DND-41 (cell line): ENCODE measurements at places on chromosomes 12 and 14.
A peak's percentile ranks its signal among the peaks of the same experiment; 100 is the strongest.

GRCh38 chr14:77268989-77269600 lies 1.9 kb downstream of the NGB start:
- peak; percentile 54 for DNase-seq

GRCh38 chr12:121166356-121166755 lies 33.7 kb downstream of the P2RX7 start:
- no peak for DNase-seq

DNA sequence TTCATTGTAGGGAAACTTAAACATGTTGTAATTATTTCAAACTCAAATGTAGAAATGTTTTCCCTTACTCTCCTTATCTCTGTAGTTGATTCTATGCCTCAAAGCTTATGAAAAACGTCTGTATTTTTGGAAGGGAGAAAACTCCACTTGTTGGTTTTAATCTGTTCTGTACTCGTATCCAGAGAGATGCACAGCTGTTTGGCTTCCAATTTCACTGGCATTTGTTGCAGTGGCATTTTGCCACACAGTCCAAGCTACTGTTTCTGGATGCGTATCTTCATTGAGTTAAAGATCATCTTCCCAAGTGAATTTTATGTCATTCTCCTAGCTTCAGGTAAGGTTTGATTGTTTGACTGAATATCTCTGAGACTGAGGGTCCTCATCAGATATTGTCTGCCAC lies 481.4 kb downstream of the TRHDE start:
- DNase-seq: no peak

DNA sequence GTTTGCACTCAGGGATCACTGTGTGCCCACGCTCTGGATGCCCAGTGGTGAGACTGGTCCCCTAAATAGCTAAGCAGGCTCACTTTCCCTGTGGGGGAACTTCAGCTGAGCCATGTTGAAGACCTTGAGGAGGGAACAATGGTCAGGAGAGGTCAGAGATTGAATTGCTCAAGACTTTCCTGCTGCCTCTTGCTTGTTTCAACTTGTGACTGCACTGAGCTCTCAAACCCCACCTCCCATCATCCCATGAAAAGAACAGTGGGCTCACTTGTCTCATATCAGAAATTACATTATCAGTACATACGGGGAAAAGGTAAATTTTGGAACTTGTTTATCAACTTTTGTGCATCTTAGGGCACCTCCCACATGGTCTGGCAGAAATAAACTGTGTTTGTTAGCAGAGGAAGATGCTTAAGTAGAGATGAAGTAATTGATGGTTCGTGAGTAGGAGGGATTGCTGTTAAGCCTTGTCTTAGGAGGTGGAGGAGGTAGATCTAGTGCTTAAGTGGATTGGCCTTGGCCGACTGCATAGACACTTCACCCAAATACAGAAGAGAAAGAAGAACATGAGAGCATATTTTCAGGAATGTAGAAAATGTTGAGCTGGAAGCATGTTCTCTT lies 15.0 kb upstream of the SERPINA1 start:
- DNase-seq: no peak

DNA sequence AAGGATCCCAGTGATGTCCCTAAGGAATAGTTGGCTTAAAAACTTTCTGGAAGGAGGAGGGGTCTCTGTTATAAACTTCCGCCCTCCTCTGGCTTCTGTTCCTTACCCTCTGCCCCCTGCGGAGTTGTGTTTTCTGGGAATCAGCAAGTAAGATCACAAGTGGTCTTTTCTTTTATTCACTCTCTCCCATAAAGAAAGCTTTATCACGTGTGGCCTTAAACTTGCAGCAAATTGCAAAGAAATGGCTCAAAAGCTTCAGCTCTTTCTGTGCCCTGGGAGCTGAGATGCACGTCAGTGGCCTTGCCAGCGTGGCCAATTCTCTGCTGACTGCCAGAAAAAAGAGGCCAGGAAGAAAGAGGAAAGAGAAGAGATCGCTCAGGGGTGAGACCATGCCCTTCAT lies at the start of gene SLCO1C1:
TSS of gene SLCO1C1 (plus strand) at position 101 of the 400 bp plus-strand sequence. CDS start 4,245 bp downstream, outside the sequence.
- no peak for DNase-seq

- DNase-seq: no peak
Observed at GRCh38 chr12:11734580-11735180, 85.2 kb downstream of the ETV6 start.

DNA sequence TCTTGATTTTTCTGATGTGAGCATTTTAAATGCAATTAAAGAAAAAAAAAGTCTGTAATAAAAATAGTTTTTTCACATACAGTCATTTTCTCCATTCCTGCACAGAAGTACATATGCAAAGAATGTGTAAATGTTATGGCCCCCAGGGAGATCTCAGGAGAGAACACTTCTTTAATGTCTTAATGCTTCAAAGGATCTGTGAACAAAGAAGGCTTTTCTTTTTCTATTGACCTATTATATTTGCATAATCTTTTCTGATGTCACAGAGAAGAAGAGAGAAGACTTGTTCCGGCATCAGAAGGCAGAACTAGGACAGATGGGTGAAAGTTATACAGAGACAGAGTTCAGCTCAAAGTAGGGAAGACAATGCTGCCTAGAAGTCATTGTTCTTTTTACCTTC lies 413.5 kb upstream of the STXBP6 start:
- DNase-seq: no peak

GRCh38 chr12:110661337-110661972 lies 27.5 kb downstream of the HVCN1 start:
- no peak for DNase-seq

GRCh38 chr12:69123311-69123710 lies 116.1 kb upstream of the CPSF6 start:
- no peak for DNase-seq

DNA sequence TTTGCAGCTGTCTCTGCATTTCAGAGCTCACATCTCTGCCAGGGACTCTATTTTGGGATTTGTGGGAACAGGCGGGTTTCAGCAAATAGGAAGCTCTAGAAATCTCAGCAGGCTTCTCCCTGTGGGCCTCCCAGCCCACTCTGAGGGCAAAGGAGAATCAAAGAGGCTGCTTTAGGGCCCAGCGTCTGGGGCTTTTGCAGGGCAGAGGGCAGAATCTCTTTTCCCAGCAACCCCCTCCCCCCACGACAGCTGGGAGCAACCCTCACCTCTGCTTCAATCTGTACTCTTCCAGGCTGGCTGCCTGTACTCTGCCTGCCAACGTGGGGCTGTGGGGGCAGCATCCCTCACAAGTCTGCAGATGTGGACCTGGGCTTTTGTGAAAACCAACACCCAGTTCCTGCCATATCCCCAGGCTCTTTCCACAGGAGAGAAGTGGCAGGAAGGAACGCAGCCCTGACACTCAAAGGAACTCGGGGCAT lies 529.6 kb upstream of the TBX3 start:
- no peak for DNase-seq

DNA sequence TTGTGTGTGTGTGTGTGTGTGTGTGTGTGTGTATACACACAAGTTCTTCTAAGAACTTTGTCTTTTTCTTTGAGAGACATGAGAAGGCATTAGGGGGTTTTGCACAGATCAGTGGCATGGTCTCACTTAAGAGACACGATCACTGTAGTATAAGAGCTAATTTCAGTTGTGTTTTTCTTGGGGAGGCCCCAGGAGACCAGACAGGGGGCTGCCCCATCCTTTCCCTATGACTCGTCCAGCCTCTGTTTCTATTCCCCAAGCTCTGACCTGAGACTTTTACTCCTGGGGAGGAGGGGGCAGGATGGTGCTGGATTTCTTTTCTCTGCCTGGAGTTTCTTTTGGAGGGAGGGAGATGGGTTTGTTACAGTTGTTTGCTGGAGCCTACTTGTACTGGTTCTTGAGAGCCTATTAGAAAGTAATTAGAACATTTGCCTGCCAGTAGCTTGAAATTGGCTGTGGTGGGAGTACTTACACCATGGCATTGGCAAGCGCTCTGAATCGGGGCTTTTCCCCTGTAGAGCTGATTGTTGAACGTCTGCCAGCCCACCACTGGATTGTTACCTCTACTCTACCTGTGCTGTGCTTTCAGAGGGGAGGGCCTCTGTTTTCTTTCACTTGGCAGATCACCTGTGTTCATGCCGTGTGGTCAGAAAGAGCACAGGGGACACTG lies 109.5 kb downstream of the TSPAN9 start:
- no peak for DNase-seq

GRCh38 chr12:42162965-42163364 lies 18.3 kb upstream of the GXYLT1 start:
- DNase-seq: no peak
